ENCODE measurements at places on chromosomes 12 and 14. TPM values are rescaled to one million over a fixed set of nuclear protein-coding genes. Genes with fewer than 3 reads are reported as not detected.

Gene SLC17A8
- 0.51 TPM for polyA plus RNA-seq

Gene SPX
- polyA plus RNA-seq, result 17.1 TPM

Gene CLEC1B
- polyA plus RNA-seq, result 1.3 TPM

Gene PLEKHG7
- 0.47 TPM for polyA plus RNA-seq

Gene GLIPR1
- 20.3 TPM for polyA plus RNA-seq

Measured in right renal pelvis (tissue), 4 donors.